ENCODE measurements at places on chromosomes 6 and 20. TPM values are rescaled to one million over a fixed set of nuclear protein-coding genes. Genes with fewer than 3 reads are reported as not detected.

The SIGLEC1 gene
- not detected for polyA plus RNA-seq

The SEL1L2 gene
- polyA plus RNA-seq: not detected

The LY6G6D gene
- polyA plus RNA-seq: not detected

The COX4I2 gene
- polyA plus RNA-seq: 0.21 TPM

The C4A gene
- 9.9 TPM for polyA plus RNA-seq

The PAK5 gene
- 0.06 TPM for polyA plus RNA-seq

The PROKR2 gene
- 0.13 TPM for polyA plus RNA-seq

The FGD2 gene
- polyA plus RNA-seq: not detected

The MTFR2 gene
- polyA plus RNA-seq: 9.2 TPM

The CDSN gene
- polyA plus RNA-seq: not detected

The KDM1B gene
- 11.7 TPM for polyA plus RNA-seq

The CHRNA4 gene
- not detected for polyA plus RNA-seq

The SSTR4 gene
- not detected for polyA plus RNA-seq

The PNPLA1 gene
- polyA plus RNA-seq: not detected

The JARID2 gene
- 3.4 TPM for polyA plus RNA-seq

The AARS2 gene
- 9.0 TPM for polyA plus RNA-seq

The AMD1 gene
- 21.1 TPM for polyA plus RNA-seq

The RNF5 gene
- 74.8 TPM for polyA plus RNA-seq

The PRPH2 gene
- not detected for polyA plus RNA-seq

The CD40 gene
- not detected for polyA plus RNA-seq

The IL17A gene
- polyA plus RNA-seq: not detected

The ISM1 gene
- polyA plus RNA-seq: not detected

The GRIK2 gene
- polyA plus RNA-seq: 0.30 TPM

The B3GAT2 gene
- polyA plus RNA-seq: 0.02 TPM

The HUS1B gene
- polyA plus RNA-seq: 0.30 TPM

The ADGRF1 gene
- not detected for polyA plus RNA-seq

The MUC21 gene
- polyA plus RNA-seq: not detected

The GDAP1L1 gene
- polyA plus RNA-seq: 0.55 TPM

The DTD1 gene
- polyA plus RNA-seq: 81.1 TPM

The OCSTAMP gene
- not detected for polyA plus RNA-seq

The IL20RA gene
- polyA plus RNA-seq: 0.29 TPM

The PPP1R16B gene
- 0.91 TPM for polyA plus RNA-seq

The DEFB128 gene
- not detected for polyA plus RNA-seq

The TMEM217 gene
- polyA plus RNA-seq: 2.0 TPM

The SLC2A10 gene
- polyA plus RNA-seq: 14.1 TPM

The MAP7 gene
- polyA plus RNA-seq: 0.76 TPM

The HLA-DQB1 gene
- polyA plus RNA-seq: not detected

The SCAND1 gene
- polyA plus RNA-seq: 26.4 TPM

The CST7 gene
- polyA plus RNA-seq: 0.08 TPM

The BHLHE23 gene
- polyA plus RNA-seq: not detected

The STX11 gene
- polyA plus RNA-seq: 0.15 TPM

The TFAP2A gene
- 0.02 TPM for polyA plus RNA-seq
